ENCODE measurements at places on chromosomes 7 and 10.

- peak; percentile 77 for DNase-seq
These were observed 237.2 kb upstream of the KAT6B start for GRCh38 chr10:74589226-74589673.

- DNase-seq, result no peak
These were observed 781.0 kb upstream of the LRRN3 start for GRCh38 chr7:110309941-110310340.

GRCh38 chr7:36736899-36737211 is 12.6 kb upstream of the AOAH start:
- no peak for DNase-seq

DNA sequence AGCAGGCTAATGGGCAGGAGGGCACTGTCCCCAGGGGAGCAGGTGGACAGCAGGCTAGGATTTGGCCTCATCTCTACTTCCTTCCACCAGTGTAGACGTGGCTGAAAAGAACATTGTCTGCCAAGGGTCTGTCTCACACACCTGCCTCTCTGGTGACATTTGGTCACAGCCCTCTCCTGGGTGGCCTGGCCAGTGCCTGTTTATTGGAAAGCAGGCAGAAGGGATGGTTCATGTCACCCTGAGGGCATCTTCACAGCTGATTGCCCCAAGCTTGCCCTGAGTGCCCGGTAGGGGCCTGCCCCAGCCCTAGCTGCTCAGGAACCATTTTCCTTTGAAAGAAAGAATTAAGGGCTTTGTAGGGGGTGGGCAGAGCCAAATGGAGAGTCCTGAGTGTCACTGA is 138.7 kb downstream of the C10orf105 start:
- DNase-seq, result no peak

GRCh38 chr10:110691139-110691538 is 47.0 kb downstream of the RBM20 start:
- no peak for DNase-seq
